ENCODE measurements at places on chromosomes 12 and 14.
A peak's percentile ranks its signal among the peaks of the same experiment; 100 is the strongest.

- DNase-seq: peak; percentile 3
These were observed 9.3 kb downstream of the CCDC196 start for GRCh38 chr14:66495218-66496098.

GRCh38 chr14:59969319-59969718 lies 49.4 kb downstream of the LRRC9 start:
- DNase-seq: no peak

- DNase-seq: no peak
These were observed 1044.3 kb downstream of the FLRT2 start for GRCh38 chr14:86574051-86574777.

DNA sequence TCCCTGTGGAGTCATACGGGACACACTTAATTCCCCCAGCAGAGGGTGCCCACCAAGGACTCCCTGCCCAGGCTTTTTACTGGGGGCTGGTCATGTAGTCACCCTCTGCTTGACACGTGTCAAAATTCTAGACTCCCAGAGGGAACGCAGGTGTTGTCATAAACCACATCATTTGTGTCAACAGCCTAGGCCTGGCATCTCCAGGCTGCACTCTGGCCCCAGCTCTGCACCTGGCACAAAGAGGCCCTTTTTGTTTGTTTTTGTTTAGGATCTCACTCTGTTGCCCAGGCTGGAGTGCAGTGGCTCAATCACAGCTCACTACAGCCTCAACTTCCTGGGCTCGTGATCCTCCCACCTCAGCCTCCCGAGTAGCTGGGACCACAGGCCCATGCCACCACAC lies 21.1 kb downstream of the BRI3BP start:
- DNase-seq: no peak

DNA sequence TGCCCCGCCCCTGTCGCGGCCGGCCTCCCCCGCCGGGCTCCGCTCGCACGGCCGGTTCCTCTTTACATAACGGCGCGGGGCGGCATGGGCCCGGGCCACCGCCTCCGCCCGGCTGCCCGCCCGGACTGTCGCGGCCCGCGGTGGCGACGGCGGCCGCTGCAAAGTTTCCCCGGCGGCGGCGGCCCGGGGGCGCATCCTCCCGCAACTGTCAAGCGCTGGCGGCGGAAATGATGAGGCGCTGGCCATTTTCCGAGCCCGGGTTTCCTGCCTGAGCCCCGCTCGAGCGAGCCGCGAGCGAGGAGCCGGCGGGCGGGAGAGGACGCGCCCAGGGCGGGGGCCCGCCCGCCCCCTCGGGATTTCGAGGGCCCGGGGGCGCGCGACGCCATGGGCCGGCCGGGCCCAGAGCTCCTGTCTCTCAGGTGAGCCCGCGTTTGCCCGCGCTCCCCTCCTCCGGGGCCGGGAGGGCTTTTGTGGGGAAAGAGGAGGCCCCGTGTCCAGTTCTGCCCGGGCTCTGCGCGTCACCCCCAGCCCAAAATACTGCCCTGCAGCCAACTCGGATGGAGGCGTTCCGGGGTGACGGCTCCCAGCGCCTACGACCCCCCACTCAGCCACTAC lies at the start of gene SH2B3:
TSS of gene SH2B3 (plus strand) at position 65 of the 615 bp plus-strand sequence. CDS start 12,223 bp downstream, outside the sequence.
- DNase-seq: peak; percentile 68

GRCh38 chr14:36503771-36504741 lies 16.0 kb downstream of the NKX2-1 start:
- DNase-seq: no peak

DNA sequence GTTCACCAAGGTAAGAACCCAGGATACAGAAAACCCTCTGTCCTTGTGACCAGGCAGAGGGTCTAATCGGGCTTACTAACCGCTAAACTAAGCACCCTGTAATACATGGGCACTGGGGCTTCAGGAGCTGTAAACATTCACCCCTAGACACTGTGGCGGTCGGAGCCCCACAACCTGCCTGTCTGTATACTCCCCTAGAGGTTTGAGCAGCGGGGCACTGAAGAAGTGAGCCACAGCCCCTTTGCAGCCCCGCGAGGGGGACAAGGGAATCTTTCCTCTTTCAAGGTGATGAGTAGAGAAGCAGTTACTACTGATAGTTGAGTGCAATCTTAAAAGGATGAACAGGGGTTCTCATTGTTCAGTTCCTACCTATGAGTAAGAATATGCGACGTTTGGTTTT lies 397.2 kb downstream of the AEBP2 start:
- DNase-seq: no peak
